ENCODE measurements at places on chromosomes 12 and 14.
A peak's percentile ranks its signal among the peaks of the same experiment; 100 is the strongest.

DNA sequence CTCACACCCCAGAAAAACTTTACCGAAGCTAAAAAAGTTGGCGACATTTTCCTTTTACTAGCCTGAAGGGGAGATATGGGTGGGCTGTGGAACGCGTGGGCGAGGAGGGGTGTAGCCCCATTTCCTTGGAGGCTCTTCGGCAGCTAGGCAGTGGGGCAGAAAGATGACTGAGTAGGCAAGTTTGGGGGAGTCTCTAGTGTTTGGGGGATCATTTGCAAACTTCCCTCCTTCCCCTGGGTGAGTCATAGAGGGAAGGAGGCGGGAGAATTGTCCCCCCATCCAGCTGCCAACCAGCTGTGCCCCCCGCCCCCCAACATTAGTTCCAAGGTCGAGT is 2.3 kb downstream of the GLI1 start:
- DNase-seq, result peak; percentile 50

- no peak for DNase-seq
Measured at GRCh38 chr12:40581889-40582288, 110.3 kb upstream of the CNTN1 start.

GRCh38 chr14:101288436-101289229 is 272.7 kb upstream of the DIO3 start:
- no peak for DNase-seq

- no peak for DNase-seq
Measured at GRCh38 chr12:125871811-125872594, 806.8 kb downstream of the AACS start.

DNA sequence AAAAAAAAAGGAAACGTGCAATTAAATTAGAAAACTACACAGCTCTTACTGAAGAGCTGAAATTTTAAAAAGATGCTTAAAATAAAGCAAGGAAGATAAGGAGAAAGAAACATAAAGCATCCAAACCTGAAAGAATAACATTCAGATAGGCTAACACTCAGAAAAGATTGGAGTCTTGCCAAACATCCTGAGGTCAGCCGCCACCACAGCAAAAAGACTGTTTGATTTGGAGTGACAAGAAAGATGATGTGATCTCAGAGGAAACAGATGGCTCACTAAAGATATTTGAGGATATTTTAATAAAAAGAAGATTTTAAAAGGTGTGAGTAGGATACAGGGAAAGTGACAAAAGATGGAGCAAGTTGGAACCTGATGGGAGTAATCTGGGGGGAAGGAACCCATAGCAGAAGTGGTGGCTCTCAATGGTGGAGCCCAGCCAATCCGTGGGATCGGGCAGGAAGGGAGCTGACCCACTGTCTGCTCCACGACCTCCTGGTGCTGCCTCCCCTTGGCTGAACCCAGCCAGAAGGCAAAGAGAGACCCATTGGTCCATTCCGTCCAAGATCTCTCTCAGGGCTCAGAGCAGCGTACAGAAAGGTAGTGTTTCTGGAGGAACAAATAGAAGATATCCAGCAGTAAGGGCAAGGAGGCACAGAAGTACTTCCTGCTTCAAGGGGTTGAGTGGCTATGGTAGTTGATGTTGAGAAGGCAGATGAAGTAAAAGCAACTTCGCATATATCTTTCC is 469.6 kb downstream of the RGS6 start:
- DNase-seq, result no peak

All from CD8-positive, alpha-beta T cell (primary cell).